ENCODE measurements at places on chromosomes 1 and 21. TPM values are rescaled to one million over a fixed set of nuclear protein-coding genes. Genes with fewer than 3 reads are reported as not detected.
A peak's percentile ranks its signal among the peaks of the same experiment; 100 is the strongest.

DNAI4 gene
- 4.3 TPM for total RNA-seq

CAP1 gene
- total RNA-seq: 371 TPM

RHOC gene
- 497 TPM for total RNA-seq

KRTCAP2 gene
- total RNA-seq: 209 TPM

DNA sequence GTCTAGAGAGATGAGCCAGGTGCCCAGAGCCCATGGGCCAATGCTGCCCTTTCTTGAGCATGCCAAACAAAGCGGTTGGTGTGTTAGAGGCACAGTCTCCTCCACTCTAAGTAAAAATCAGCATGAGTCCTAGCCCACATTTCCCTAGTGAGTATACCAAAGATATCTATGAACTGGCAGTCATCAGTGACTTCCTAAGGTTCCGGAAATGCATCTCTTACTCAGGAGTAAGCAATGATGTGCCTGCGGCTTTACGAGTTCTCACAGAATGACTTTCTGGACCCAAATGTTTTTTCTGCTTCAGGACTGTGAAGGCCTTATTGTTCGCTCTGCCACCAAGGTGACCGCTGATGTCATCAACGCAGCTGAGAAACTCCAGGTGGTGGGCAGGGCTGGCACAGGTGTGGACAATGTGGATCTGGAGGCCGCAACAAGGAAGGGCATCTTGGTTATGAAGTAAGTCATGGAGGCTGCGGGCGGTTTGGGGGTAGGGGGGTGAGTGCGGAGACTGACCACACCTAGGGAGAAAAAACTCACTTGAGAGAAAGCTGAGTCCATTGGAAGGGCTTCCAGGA lies 9.2 kb downstream of the PHGDH start:
- DNase-seq: peak; percentile 20

ATP6V1G3 gene
- 0.84 TPM for total RNA-seq

GRCh38 chr1:196302981-196303380 lies 305.3 kb downstream of the KCNT2 start:
- no peak for DNase-seq

DNA sequence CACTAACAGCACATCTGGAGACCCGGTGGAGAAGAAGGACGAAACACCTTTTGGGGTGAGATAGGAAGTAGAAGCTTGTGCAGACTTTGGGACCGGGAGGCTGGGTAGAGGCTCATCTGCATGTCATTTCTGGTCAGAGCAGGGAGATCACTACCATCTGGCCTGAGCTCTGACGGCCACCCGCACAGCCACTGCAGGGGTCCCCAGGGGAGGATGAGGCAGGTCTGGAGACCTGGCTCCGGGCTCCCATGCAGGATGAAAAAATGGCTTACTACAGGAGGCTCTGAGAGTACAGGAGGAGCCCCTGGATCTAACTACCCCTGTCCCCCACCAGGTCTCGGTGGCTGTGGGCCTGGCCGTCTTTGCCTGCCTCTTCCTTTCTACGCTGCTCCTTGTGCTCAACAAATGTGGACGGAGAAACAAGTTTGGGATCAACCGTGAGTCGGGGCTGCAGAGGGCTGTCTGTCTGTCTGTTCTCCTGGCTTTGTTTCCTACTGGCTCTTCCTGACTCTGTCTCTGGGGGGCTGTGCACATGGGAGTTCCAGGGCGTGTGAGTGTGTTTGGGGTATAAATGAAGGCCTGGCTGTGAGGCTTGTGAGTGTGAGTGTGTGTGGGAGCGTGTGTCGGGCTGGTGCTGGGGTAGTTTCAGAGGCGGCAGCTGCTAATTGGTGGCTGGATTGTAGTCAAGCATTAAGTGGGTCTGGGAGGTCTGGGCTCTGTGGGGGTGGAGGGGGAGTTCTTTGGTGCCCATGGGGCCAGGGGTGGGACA lies 14.1 kb downstream of the NTRK1 start:
- DNase-seq: no peak

GRCh38 chr1:40451238-40451585 lies 936 bp downstream of the ZFP69B start:
- DNase-seq: no peak

- DNase-seq: no peak
These were observed 28.6 kb upstream of the PDXK start for GRCh38 chr21:43690346-43690745.

ZSWIM5 gene
- total RNA-seq: 0.02 TPM

ACTL8 gene
- 0.39 TPM for total RNA-seq

FNDC5 gene
- total RNA-seq: 0.49 TPM

TNFAIP8L2 gene
- not detected for total RNA-seq

TRIM46 gene
- total RNA-seq: 1.1 TPM

DNA sequence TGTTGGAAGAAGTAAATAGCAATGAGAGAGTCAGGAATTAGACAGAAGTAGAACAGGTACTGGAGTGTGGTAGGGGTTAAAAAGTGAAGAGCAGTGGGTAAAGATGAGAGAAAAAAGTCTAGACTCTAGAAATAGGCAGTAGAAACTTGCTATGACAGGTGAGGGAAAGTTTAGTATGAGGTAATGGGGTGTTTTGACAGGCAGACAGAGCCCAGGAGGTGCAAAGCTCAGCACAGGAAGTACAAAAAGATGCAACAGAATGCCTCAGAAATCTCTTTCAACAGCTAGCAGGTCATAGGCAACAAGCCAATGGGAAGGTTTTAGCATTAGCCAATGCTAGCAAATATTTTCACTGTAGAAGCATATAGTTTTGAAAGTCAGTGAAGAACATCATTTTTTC lies 319.1 kb upstream of the SGIP1 start:
- no peak for DNase-seq

- DNase-seq: no peak
These were observed 46.2 kb downstream of the CAPN9 start for GRCh38 chr1:230793463-230793745.

SLC45A1 gene
- not detected for total RNA-seq

HAO2 gene
- not detected for total RNA-seq

OR2G3 gene
- total RNA-seq: not detected

- no peak for DNase-seq
These were observed 137.1 kb downstream of the EDEM3 start for GRCh38 chr1:184617433-184618029.

ANKRD35 gene
- total RNA-seq: 0.12 TPM

DNA sequence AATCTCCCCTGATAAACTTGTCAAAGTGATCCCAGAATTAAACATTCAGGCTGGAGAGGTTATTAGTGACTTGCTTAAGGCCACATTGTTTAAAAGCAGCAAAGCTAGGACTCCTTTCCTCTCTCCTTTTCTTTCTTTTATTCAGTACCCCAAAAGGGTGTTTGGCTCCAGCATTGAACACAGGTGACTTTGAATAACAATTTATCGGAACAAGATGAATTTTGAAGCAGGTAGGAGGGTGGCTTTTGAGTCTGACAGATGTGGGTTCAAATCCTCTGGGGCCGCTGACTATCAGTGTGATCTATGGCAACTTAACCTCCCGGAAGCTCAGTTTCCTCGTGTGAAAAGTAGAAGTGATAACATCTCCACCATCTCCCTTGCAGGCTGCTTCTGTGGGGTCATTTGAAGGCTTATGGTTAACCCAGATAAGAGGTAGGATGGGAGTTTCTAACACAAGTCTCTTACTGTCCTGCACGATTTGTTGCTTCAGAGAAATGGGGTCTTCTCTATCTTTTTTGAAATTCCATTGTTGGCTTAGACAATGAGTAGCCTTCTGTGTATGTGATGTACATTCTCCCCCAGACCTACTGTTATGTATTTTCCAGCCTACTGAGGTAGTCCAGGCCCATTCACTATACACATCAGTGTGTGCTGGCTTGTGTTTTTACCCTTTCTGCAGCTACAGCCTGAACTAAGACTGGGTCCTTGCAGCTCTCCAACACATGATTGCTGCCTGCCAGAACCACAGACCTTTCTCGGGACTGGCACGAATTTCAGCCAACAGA lies 29.0 kb downstream of the JUN start:
- peak; percentile 55 for DNase-seq

Data from M059J (cell line).